ENCODE measurements at places on chromosomes 6 and 20. TPM values are rescaled to one million over a fixed set of nuclear protein-coding genes. Genes with fewer than 3 reads are reported as not detected.

GRCh38 chr20:19654921-19655320 is 103.1 kb upstream of the RIN2 start:
- DNase-seq: no peak

- no peak for DNase-seq
These were observed 88.6 kb upstream of the GGTLC1 start for GRCh38 chr20:24077145-24077544.

Gene WFDC10B
- not detected for total RNA-seq

GRCh38 chr6:53615633-53616449 is 49.7 kb downstream of the KLHL31 start:
- no peak for DNase-seq

- no peak for DNase-seq
These were observed 46.7 kb downstream of the GJA1 start for GRCh38 chr6:121482004-121482693.

DNA sequence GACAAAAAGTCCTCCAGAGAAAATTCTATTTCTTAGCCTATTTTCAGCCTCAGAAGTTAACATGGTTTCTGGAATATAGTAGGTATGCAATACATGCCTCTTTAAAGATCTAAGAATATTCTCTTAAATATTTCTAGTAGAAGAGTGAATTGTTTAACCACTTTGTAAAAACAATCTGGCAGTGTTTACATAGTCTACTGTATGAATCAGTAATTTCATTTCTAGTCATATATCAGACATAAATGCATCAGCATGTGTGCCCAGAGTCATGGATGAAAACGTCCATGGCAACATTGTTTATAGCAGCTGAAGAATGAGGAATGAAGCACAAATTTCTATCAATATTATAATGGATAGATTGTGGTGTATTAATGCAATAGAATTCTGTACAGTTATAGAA is 124.9 kb downstream of the NKAIN2 start:
- DNase-seq: no peak

Gene CTAGE9
- total RNA-seq: not detected

GRCh38 chr6:29426654-29427053 is 11.9 kb downstream of the OR12D1 start:
- no peak for DNase-seq

Gene OPN5
- not detected for total RNA-seq

DNA sequence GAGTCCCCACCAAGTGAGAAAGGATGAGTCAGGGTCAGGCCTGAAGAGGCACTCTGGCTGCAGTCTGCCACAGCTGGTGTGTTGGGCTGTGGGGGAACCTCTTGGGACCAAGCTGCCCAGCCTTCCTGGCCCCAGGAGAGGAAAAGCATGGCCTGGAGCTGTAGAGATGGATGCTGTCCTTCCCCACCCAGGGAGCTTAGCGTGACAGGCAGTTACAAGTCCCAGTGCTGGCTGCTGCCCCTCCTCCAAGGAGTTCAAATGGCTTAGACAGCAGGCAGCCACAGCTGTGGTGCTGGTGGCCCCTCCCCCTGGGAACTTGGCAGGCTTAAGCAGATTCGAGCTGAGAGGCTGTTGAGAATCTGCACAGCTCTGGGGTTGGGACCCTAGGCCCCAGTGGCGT is 253.2 kb downstream of the PLCB1 start:
- no peak for DNase-seq

- DNase-seq: no peak
These were observed 11.4 kb downstream of the MRPL14 start for GRCh38 chr6:44115866-44116265.

Gene MARCKS
- 19.3 TPM for total RNA-seq

DNA sequence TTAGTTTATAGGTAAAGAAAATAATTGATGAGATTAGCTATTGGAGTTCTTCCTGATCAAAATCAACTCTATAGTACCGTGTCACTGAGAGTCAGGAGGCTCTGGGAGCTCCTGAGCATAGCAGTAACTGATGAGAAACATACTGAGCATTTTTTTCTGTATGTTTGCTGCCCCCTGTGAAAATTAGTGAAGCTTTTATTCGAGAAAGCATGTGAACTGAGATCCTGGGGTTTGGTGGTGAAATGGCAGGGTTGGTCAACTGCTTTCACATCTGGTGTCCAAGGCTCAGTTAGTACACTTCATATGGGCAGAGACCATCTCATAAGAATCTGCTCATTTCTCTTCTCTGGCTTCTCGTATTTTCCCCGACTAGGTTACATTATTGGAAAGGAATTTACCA is 4.1 kb upstream of the ABT1 start:
- DNase-seq: no peak

Gene CST1
- not detected for total RNA-seq

- peak; percentile 78 for DNase-seq
These were observed 609.5 kb upstream of the ARID1B start for GRCh38 chr6:156167625-156168071.

Gene PSORS1C1
- 3.9 TPM for total RNA-seq

Gene SLCO4A1
- 10.8 TPM for total RNA-seq

GRCh38 chr6:75204217-75204958 is 1.5 kb downstream of the COL12A1 start:
- DNase-seq: peak; percentile 82

DNA sequence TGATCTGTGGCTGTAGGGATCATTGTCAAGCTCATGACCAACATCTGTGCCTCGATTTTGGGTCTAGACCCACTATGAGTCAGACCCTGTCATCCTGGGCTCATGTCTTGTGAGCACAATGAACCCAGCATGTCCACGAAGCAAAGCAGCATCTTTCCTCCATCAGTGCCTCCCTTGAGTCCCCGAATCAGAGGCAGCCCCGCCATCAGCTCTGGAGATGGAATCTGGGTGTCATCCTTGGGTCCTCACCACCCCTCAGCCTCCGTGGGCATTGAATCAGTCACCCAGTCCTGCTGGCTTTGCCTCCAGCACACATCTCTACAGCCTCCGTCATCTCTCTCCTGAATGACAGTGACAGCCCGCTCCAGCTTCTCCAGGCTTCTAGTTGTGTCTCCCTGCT is 56.9 kb downstream of the CHMP4B start:
- no peak for DNase-seq

Gene NKAPL
- 6.6 TPM for total RNA-seq

Gene SLC2A4RG
- 67.8 TPM for total RNA-seq

Gene EDN3
- not detected for total RNA-seq

All from cardiac septum (tissue), 1 donor.